ENCODE measurements at places on chromosomes 7 and 10.

- DNase-seq = peak; percentile 68
Measured at GRCh38 chr10:22624287-22624738, 90.1 kb downstream of the PIP4K2A start.

- no peak for DNase-seq
Measured at GRCh38 chr7:90719155-90719554, 123.0 kb downstream of the CDK14 start.

GRCh38 chr10:125144206-125144605 is 16.2 kb downstream of the CTBP2 start:
- no peak for DNase-seq

- DNase-seq = no peak
Measured at GRCh38 chr10:6259153-6259552, 56.4 kb downstream of the PFKFB3 start.

DNA sequence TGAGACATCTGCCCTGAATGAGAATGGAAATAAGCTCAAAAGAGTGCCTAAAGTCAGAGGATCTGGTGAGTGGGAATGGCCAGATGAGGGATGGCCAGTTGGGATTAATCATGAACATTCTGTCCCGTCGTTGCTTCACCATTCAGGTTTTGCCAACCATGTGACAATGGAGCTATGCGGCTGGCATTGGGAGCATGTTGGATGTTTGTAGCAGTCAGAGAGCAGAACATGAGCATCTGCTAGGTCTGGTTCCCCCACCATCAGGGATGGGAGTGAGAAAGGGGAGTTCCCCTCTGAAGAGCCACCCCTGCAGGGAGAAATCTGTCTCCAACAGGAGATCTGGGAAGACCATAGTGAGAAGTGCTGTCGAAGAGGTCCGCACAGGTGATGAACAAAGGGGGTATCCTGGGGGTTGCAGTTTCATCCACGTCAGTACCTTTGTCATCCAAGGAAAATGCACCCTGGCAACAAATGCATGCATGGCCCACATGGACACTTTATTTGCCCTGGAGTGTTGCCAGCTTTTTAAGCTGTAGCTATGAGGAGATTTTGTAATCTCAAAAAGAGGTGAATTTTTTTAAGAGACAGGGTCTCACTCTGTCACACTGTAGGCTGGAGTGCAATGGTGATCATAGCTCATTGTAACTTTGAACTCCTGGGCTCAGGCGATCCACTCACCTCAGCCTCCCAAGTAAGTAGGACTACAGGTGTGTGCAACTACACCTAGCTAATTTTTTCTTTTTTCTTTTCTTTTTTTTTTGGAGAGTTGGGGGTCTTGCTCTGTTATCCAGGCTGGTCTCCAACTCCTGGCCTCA is 190.2 kb downstream of the CAMK1D start:
- no peak for DNase-seq

DNA sequence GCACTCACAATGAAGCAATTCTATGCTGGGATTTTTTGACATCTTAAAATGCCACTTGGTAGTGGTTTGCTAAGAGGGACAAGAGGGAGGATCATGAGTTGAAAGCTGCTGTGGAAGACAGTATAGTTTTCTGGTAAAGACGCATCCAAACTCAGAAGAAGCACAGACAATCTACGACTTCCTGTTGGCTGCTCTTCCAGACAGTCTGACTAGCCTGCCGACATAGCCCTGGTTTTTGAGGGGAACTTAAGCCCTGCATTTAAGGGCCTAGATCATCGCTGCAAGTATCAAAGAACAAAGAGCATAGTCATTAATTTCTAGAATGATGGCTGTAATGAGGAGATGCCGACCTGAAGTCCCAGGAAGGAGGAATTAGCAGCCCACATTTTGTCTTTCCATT is 99.9 kb upstream of the IKZF1 start:
- no peak for DNase-seq

DNA sequence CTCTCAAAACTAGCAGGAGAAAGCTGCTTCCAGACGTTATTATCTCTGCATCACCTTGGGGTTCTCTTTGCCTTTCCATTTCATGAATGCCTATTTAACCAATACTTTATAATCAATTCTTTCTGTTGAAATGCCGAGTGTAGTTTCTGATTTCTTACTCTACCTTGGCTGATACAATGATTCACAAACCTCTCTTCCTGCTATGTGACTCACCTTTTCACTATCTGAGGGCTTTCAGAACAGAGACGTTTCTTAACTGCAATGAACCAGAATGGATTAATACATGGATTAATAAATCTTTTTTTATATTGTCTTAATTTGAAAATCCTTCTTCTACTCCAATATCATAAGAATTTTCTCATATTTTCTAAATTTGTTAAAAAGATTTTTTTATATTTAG is 46.4 kb upstream of the ZNF746 start:
- DNase-seq = no peak

- peak; percentile 82 for DNase-seq
Measured at GRCh38 chr10:110074758-110075671, 67.2 kb downstream of the ADD3 start.

Data from dermis blood vessel endothelial cell (primary cell).